ENCODE measurements at places on chromosomes 1 and 21.

- no peak for DNase-seq
Observed at GRCh38 chr1:200857804-200858203, 15.0 kb upstream of the GPR25 start.

- peak; percentile 4 for DNase-seq
Observed at GRCh38 chr1:47436979-47437446, 831 bp upstream of the FOXD2 start.

GRCh38 chr1:166907763-166908162 is 31.7 kb upstream of the TADA1 start:
- no peak for DNase-seq

DNA sequence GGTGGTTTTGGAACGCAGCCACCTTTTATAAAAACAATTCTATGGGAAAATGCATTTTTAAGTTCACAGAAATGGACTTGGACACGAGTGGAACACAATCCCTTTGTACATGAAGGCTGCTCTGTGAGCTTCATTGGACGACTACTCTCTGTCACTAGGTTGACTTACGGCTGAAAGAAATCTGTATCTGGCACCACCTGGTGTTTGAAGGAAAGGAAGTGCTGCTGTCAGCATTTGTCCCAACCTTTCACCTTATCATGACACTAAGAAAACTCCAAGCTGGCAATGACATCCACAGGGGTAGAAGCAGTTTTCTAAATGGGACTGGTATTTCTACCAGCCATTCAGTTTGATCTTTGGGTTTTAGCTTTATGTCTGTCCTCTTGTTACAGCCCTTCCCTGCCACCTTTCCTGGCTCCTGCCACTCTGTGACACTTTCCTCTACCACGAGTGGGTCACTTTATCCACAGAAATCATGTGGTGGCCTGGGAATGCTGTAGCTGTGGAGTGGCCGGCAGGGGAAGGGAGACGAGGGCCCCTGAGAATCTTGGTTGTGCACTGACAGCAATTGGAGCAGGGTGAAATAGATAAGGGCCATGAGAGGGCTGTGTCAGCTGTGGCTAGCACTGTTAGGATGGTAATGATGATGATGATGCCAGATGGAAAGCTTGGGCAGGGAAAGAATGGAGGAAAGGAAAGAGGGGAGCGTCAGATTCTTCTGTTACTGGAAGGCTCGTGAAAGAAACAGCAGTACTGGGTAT is 85.2 kb downstream of the TBX19 start:
- no peak for DNase-seq

- no peak for DNase-seq
Observed at GRCh38 chr21:18960306-18960705, 556.7 kb upstream of the TMPRSS15 start.

DNA sequence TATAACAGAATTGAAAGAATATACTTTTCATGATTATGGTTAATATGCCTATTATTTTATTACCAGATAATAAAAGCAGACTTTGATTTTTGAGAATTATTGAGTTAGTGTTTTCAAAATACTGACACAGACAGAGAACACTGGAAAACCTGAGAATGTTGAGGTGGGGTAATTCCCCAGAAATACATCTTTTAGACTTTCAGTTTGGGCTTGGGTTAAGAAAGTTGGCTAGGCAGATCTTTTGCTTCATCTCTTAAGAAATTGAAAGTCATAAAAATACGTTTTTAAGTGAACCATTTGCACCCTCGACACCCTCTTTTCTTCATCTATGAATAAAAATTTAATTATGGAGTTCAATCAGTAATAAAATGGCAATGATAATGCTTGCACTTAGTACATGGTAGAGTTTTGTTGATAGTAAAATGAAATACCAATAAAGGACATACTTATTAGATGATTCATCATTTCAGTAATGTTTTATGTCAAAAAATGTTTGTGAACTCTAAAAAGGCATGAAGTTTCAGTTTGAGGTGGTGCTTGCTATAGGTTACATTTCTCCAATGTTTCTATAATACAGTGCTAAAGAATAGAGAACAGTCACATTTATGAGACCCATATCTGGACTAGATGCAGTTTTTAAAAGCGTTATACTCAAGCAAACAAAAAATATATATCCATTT is 1.9 kb upstream of the SAMSN1 start:
- no peak for DNase-seq

DNA sequence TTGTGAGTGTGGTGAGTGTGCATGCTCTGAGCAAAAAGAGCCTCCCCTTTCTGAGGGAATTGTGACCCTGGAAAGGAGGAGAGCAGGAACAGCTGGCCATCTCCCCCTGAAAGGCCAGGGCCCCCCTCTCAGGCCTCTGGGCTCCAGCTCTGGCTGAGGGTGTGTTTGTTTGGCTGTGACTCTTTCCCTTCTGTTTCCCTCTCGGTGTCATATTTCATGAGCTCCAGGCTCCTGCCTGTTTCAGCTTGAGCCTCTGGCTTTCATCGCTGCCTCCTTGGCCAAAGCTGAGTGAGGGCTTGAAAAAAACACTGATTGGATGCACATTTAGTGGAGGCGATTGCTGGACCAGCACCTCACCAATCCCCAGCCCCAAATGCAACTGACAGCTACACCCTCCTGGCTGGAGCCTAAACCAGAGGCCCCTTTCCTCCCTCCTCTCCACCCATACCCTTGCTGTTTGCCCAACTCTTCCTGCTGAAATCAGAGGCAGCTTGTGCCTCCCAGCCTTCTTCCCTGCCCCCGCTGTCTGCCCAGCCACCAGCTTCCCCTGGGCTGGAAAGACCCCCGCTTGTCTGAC is 64.1 kb downstream of the DDR2 start:
- peak; percentile 99 for DNase-seq

GRCh38 chr1:7393136-7393535 is 378.0 kb upstream of the VAMP3 start:
- no peak for DNase-seq

DNA sequence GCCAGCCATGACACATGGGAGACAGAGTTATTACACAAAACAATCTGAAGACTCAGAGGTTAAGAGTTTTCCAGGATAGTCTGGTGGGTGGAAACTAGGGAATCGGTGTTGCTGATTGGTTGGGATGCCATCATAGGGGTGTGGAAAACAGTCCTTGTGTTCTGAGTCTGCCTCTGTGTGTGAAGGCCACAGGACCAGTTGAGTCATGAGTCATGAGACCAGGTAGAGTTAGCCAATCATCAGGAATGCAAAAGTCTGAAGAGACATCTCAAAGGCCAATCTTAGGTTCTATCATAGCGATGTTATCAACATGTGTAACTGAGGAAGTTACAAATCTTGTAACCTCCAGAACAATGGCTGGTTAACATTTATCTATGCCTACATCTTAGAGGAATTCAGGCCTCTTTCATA is 49.7 kb upstream of the NEK7 start:
- no peak for DNase-seq

DNA sequence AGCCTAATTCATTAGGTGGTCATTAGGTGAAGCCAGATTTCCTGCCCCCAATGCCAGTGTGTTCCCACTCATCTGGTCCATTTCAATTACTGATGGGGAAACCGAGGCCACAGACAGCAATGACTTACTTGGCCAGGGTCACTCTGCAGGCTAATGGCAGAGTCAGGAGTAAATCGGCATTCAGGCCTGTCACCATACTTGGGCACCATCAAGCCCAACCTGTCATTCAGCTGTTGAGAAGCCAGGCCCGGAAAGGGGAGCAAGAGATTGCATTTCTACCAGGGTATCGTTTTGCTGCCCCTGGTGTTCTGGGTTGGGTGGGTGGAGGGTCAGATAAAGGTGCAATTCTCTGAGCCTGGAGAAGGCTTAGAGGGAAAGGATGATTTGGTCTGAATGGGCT is 8.0 kb upstream of the TMEM61 start:
- DNase-seq, result no peak

DNA sequence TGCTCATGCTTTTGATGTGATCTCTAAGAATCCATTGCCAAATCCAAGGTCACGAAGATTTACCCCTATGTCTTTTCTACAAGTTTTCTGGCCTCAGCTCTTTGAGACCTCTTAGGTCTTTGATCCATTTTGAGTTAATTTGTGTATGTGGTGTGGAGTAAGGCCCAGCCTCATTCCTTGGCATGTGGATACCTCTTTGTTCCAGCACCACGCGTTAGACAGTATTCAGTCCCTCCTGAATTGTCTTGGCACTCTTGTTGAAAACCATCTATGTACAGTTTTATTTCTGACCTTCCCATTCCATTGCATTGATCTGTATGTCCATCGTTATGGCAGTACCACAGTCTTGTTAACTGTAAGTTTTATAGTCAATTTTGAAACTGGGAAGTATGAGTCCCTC is 8.0 kb upstream of the FTCD start:
- DNase-seq, result no peak

- DNase-seq, result peak; percentile 11
Observed at GRCh38 chr1:49297783-49298182, 521.1 kb upstream of the BEND5 start.

DNA sequence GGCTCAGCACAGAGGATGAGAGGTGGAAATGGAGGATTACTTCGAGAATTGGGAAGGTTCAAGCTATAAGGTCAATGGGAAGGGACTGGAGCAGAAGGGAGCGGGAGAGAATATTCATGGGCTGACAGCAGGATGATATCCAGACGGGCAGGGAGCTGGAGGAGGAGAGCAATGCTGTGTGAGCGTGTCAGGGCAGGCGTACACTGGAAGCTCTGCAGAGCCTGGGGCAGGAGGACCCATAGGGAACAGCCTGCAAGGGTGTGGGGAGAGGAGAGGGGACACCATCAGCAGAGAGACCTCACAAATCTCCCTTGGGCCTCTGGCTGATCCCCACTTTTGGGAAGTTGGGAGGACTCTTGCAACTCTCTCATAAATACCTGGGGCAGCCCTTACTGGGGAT is 13.7 kb downstream of the CSF1 start:
- no peak for DNase-seq

DNA sequence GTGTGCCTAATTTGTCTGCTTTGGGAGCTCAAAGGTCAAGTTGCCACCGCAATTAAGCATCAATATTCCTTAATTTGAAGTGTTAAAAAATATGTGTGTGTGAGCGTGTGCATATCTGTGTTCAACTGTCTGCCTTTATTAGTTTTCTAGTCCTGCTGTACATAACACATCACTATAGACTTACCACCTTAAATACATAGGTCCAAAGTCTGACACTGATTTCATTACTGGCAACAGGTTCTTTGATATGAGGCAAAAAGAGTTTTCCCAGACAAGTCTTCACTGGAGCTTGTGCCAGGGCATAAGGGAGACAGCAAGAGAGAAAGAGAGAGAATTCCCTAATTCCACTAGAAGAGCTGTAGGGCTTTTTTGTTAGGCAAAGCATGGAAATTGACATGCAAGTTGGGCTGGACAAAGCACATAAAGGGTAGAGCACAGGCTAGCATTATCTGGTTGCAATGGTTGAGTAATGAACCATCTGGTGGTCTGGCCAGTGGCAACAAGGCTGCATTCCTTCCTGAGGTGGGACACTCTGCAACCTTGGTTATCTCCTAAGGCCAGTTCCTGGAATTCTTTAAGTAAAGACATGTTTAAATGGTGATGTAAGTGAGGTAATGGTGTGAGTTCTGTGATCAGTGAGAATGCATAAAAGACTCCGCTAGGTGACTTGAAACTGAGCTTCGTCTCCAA is 457.2 kb upstream of the ADAMTS5 start:
- no peak for DNase-seq

DNA sequence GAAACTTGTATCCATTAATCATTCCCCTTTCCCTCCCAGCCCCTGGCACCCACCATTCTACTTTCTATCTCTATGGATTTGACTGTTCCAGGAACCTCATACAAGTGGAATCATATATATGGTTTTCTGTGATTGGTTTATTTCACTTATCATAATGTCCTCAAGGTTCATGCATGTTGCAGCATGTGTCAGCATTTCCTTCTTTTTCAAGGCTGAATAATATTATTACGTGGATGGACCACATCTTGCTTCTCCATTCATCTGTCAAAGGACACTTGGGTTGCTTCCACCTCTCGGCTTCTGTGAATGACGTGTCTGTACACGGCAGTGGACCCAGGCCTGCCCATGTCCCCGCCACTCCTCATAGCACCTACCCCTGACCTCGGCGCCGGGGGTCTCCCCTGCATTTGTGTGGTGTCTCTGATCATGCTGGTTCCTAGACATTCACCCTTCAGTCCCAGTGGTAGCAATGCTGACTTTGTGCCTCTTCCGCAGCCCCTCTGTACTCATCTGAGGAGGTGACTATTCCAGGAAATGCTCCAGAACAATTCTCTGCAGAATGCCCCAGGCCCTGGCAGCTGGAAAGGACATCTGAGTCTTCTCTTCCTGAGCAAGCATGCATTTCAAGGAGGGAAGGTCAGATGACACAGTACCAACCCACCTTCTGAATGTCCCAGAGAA is 136.9 kb downstream of the PSMG1 start:
- no peak for DNase-seq

- no peak for DNase-seq
Observed at GRCh38 chr1:223257856-223258550, 106.0 kb downstream of the SUSD4 start.

DNA sequence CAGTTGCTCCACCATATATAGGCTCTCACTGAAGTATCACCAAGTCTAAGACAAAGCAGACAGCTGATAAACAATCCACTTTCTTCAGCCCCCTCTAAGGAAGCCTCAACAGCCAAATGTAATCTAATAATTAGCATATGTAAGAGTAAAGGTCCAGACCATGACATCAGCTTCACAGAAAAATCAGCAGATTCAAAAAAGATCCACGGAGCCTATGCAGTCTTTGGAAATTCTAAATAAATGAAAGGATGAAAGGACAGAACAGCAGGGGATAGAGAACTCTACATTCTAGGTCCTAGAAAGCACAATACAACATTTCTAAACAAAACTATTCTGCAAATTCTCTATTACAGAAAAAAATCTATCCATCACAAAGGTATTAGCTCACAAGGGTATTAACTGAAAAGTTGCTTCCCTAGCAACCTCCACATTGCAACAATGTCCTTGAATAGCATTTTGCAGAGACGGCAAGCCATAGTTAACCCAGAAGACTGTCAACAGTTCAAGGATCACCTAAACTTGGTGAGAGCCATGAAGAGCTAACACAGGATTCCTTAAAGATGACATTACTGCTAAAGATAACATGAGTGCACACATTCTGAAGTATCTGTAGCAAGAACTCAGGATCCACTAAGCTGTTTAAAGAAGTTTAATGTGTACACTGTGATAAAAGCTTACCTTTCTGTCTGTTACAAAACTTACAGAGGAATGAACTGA is 74.3 kb downstream of the SIPA1L2 start:
- no peak for DNase-seq

- no peak for DNase-seq
Observed at GRCh38 chr1:213371847-213372619, 321.0 kb downstream of the RPS6KC1 start.

GRCh38 chr1:55021942-55022546 is 17.3 kb upstream of the PCSK9 start:
- peak; percentile 77 for DNase-seq

- no peak for DNase-seq
Observed at GRCh38 chr1:9607352-9607751, 18.6 kb downstream of the TMEM201 start.

DNA sequence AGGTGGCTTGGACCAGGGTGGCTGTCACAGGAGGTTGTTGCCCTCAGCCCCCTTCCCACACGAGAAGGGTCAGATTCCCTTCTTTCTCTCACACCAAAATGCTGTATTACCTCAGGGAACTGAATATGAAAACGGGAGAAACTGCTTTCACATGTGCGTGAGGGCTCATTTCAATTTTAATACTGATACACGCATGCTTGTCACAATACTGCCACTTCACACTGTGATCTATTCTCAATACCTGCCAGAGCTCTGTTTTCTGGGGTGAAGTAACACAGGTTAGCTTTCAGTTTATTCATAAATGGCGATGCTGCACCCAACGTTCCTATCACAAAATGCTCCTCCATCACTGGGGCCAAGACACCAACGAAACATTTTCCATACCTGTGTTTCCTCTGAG is 181.8 kb downstream of the APP start:
- no peak for DNase-seq

- no peak for DNase-seq
Observed at GRCh38 chr1:241464985-241465384, 54.6 kb downstream of the FH start.

All from DMS 273 treated with DMSO at 0.1 percent for 48 hours (cell line).